Tibial nerve (tissue), 4 donors: ENCODE measurements at places on chromosomes 6 and 20. TPM values are rescaled to one million over a fixed set of nuclear protein-coding genes. Genes with fewer than 3 reads are reported as not detected.

The ADTRP gene
- total RNA-seq, result not detected

- H3K36me3 ChIP-seq, result no peaks in the 10 kb centered on the region
- H3K27me3 ChIP-seq, result no peaks in the 10 kb centered on the region
- no peak overlapping the region for H3K27ac ChIP-seq
- DNase-seq, result no peak
- no peaks in the 10 kb centered on the region for H3K4me1 ChIP-seq
- H3K4me3 ChIP-seq, result no peak overlapping the region
Observed at GRCh38 chr6:78835817-78836216, 31.5 kb upstream of the IRAK1BP1 start.

GRCh38 chr6:80454197-80454596 is 347.7 kb downstream of the BCKDHB start:
- H3K4me1 ChIP-seq, result no peaks in the 10 kb centered on the region
- H3K4me3 ChIP-seq, result no peak overlapping the region
- no peak overlapping the region for H3K27ac ChIP-seq
- no peaks in the 10 kb centered on the region for H3K27me3 ChIP-seq
- DNase-seq, result no peak
- H3K36me3 ChIP-seq, result no peaks in the 10 kb centered on the region

- H3K36me3 ChIP-seq, result no peaks in the 10 kb centered on the region
- H3K27ac ChIP-seq, result no peak overlapping the region
- no peaks in the 10 kb centered on the region for H3K27me3 ChIP-seq
- DNase-seq, result no peak
- H3K4me3 ChIP-seq, result no peak overlapping the region
Observed at GRCh38 chr20:8656335-8656734, 412.6 kb upstream of the PLCB4 start.

GRCh38 chr6:71383901-71384489 is 95.4 kb downstream of the OGFRL1 start:
- peaks cover 37% of the 10 kb centered on the region for H3K4me1 ChIP-seq
